ENCODE measurements at places on chromosomes 12 and 14.

- DNase-seq: peak; percentile 64
- H3K4me1 ChIP-seq: peaks cover 39% of the 10 kb centered on the region
- H3K4me3 ChIP-seq: peak overlapping the region; percentile 87
- peak overlapping the region; percentile 31 for H3K27ac ChIP-seq
- H3K27me3 ChIP-seq: no peaks in the 10 kb centered on the region
- H3K36me3 ChIP-seq: peaks cover 2% of the 10 kb centered on the region
These were observed 730 bp downstream of the CLSTN3 start for GRCh38 chr12:7130701-7131501.

DNA sequence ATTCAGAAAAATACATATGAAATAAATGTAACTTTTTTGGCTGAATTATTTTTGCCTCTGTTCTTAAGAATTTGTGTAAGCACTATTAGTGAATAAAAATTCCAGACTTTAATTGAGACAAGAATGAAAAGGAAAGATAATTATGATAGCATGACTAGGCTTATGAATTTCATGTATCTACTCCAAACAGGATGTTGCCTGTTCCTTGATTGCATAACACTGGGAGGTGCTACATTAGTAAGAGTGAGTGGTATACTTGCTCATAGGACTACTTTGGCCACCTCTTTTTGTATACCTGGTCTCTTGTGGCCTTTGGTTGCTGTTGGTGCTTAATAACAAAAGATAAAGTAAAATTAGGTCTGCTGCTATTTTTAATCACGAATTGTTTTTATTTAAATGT is 112.8 kb downstream of the NAV3 start:
- H3K4me3 ChIP-seq: no peak overlapping the region
- H3K27me3 ChIP-seq: no peaks in the 10 kb centered on the region
- H3K36me3 ChIP-seq: no peaks in the 10 kb centered on the region
- H3K27ac ChIP-seq: no peak overlapping the region
- no peaks in the 10 kb centered on the region for H3K4me1 ChIP-seq

DNA sequence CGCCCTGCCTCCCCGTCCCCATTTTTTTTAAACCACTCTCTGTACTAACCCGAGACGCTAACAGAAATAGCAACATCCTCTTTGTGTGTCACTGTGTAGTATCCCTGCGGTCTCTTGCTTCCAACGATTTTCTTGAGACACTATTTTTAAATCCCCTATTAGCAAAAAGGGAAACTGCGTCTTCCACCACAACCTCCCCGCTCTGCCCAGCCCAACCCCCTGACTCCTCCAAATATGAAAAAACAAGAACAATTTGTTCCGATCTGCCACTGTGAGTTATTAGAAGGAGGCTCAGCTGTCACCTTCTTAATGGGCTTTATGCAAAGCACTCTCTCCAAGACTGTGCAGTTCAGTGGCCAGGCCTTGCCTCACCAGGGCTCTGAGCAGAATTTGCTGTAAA is 76.3 kb downstream of the MAP1LC3B2 start:
- H3K4me3 ChIP-seq: no peak overlapping the region
- no peak for DNase-seq
- peaks cover 16% of the 10 kb centered on the region for H3K4me1 ChIP-seq
- peaks cover 20% of the 10 kb centered on the region for H3K27me3 ChIP-seq
- H3K27ac ChIP-seq: no peak overlapping the region

DNA sequence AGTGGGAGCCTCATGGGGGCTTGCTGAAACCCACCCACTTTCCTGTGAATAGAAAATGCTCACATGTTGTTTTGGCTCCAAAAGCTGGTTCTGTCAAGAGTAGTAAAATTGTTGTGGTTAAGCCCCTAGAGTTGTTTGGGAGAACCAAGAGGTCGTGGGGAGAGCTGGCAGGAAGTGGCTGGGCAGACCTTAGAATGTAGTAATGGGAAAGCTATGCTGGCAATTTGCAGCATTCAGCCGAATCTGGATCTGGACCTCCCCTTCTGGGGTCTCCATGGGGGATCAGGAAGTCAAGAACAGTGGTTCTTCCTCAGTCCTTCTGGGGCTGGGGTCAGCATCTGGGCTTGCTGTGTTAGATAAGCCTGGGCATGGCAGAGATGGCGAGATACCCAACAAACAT is 150.6 kb upstream of the TBX3 start:
- no peaks in the 10 kb centered on the region for H3K4me1 ChIP-seq
- DNase-seq: no peak
- no peak overlapping the region for H3K4me3 ChIP-seq
- no peaks in the 10 kb centered on the region for H3K27me3 ChIP-seq

- H3K36me3 ChIP-seq: no peaks in the 10 kb centered on the region
- no peak overlapping the region for H3K27ac ChIP-seq
- no peaks in the 10 kb centered on the region for H3K4me1 ChIP-seq
- H3K4me3 ChIP-seq: no peak overlapping the region
- H3K27me3 ChIP-seq: no peaks in the 10 kb centered on the region
These were observed 41.7 kb downstream of the TRIM9 start for GRCh38 chr14:51053157-51053556.

- no peak overlapping the region for H3K27ac ChIP-seq
- no peaks in the 10 kb centered on the region for H3K4me1 ChIP-seq
- H3K27me3 ChIP-seq: no peaks in the 10 kb centered on the region
- no peaks in the 10 kb centered on the region for H3K36me3 ChIP-seq
- peak overlapping the region; percentile 8 for H3K4me3 ChIP-seq
These were observed 343.0 kb downstream of the BMP4 start for GRCh38 chr14:53613404-53614253.

- H3K4me3 ChIP-seq: no peak overlapping the region
- no peak overlapping the region for H3K27ac ChIP-seq
- H3K4me1 ChIP-seq: peaks cover 31% of the 10 kb centered on the region
- H3K27me3 ChIP-seq: peaks cover 71% of the 10 kb centered on the region
These were observed 7.3 kb upstream of the KRT7 start for GRCh38 chr12:52225752-52226151.

GRCh38 chr12:67540920-67541624 is 107.5 kb upstream of the DYRK2 start:
- no peak overlapping the region for H3K27ac ChIP-seq
- H3K36me3 ChIP-seq: no peaks in the 10 kb centered on the region
- peak overlapping the region; percentile 1 for H3K4me3 ChIP-seq
- DNase-seq: no peak

DNA sequence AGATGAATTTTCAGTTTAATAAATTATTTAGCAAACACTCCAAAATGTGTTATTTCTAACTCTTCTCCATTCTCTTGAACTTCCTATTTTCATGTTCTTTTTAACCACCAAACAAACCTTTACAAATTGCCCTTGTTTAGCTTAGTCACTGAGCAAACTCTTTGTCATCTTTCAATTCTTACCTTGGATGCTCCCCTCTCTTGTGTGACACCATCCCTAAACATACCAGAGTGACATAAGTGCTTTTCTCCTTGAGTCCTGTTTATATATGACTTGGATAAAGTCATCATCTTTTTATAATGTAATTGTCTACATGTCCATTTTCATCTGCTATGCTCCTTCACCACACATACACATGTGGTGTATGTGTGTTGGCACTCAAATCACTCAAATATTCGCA is 3.4 kb upstream of the TMEM19 start:
- H3K27me3 ChIP-seq: no peaks in the 10 kb centered on the region
- no peak overlapping the region for H3K4me3 ChIP-seq
- no peaks in the 10 kb centered on the region for H3K36me3 ChIP-seq
- DNase-seq: no peak
- peaks cover 16% of the 10 kb centered on the region for H3K4me1 ChIP-seq
- H3K27ac ChIP-seq: no peak overlapping the region

- no peaks in the 10 kb centered on the region for H3K27me3 ChIP-seq
- H3K4me3 ChIP-seq: no peak overlapping the region
- no peak for DNase-seq
- peaks cover 5% of the 10 kb centered on the region for H3K36me3 ChIP-seq
These were observed 448.6 kb downstream of the FUT8 start for GRCh38 chr14:65860956-65861611.

GRCh38 chr12:17665839-17666238 is 424.2 kb downstream of the RERGL start:
- no peak overlapping the region for H3K4me3 ChIP-seq
- DNase-seq: no peak
- no peak overlapping the region for H3K27ac ChIP-seq
- no peaks in the 10 kb centered on the region for H3K36me3 ChIP-seq

GRCh38 chr12:95966287-95966870 is 23.2 kb downstream of the AMDHD1 start:
- H3K4me3 ChIP-seq: no peak overlapping the region
- H3K4me1 ChIP-seq: no peaks in the 10 kb centered on the region
- H3K27ac ChIP-seq: no peak overlapping the region

DNA sequence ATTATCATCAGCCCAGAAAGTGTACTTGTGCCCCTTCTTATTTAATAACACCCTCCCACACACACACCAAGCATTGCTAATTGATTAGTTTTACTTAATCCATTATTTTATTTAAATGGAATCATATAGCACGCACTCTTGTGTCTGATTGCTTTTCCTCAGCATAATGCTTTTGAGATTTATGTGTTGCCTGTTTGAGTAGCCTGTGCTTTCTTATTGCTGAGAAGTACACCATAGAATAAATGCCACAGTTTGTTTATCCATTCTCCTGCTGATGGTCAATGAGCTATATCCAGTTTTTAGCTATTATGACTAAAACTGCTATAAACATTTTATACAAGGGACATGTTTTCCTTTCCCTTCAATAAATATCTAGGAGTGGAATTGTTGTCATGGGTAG is 409.9 kb upstream of the PDE3A start:
- H3K4me1 ChIP-seq: no peaks in the 10 kb centered on the region
- no peaks in the 10 kb centered on the region for H3K36me3 ChIP-seq
- no peaks in the 10 kb centered on the region for H3K27me3 ChIP-seq
- no peak overlapping the region for H3K27ac ChIP-seq

GRCh38 chr12:52121824-52122539 is 42.5 kb downstream of the SMIM41 start:
- H3K27ac ChIP-seq: no peak overlapping the region
- peak; percentile 66 for DNase-seq
- peaks cover 14% of the 10 kb centered on the region for H3K27me3 ChIP-seq
- no peak overlapping the region for H3K4me3 ChIP-seq

GRCh38 chr12:81888961-81889360 is 129.8 kb upstream of the PPFIA2 start:
- no peaks in the 10 kb centered on the region for H3K36me3 ChIP-seq
- no peak for DNase-seq
- no peaks in the 10 kb centered on the region for H3K27me3 ChIP-seq

- H3K27ac ChIP-seq: no peak overlapping the region
- DNase-seq: peak; percentile 50
- no peaks in the 10 kb centered on the region for H3K36me3 ChIP-seq
These were observed 5.7 kb upstream of the NOS1 start for GRCh38 chr12:117367006-117367638.

DNA sequence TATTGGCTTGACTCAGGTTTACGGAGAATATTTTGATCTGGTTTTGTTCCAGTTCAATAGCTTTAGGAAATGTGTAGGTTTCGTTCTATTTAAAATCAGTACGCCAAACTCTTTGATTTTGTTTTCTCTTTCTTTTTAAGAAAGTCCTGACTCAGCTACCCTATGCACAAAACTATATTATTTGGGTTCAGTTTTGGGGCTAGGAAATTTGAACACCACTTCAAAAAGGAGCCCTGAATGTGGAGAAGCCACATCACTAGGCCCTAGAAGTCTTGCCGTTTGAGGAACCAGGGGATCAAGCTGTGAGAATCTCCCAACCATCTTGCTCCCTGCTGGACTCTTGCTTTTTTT is 168.2 kb upstream of the BCL2L14 start:
- peaks cover 47% of the 10 kb centered on the region for H3K4me1 ChIP-seq
- H3K27ac ChIP-seq: peak overlapping the region; percentile 83
- DNase-seq: no peak
- peak overlapping the region; percentile 71 for H3K4me3 ChIP-seq
- peaks cover 15% of the 10 kb centered on the region for H3K27me3 ChIP-seq
- H3K36me3 ChIP-seq: peaks cover 14% of the 10 kb centered on the region

GRCh38 chr14:101284711-101285110 is 276.6 kb upstream of the DIO3 start:
- no peak overlapping the region for H3K4me3 ChIP-seq
- no peak overlapping the region for H3K27ac ChIP-seq

- H3K27ac ChIP-seq: no peak overlapping the region
- no peak for DNase-seq
- no peaks in the 10 kb centered on the region for H3K4me1 ChIP-seq
- H3K4me3 ChIP-seq: no peak overlapping the region
- H3K27me3 ChIP-seq: no peaks in the 10 kb centered on the region
These were observed 51.7 kb downstream of the LRRC74A start for GRCh38 chr14:76877871-76878270.
